ENCODE measurements at places on chromosomes 1 and 21.

GRCh38 chr1:78048446-78048845 lies 2.7 kb downstream of the GIPC2 start:
- DNase-seq, result no peak

DNA sequence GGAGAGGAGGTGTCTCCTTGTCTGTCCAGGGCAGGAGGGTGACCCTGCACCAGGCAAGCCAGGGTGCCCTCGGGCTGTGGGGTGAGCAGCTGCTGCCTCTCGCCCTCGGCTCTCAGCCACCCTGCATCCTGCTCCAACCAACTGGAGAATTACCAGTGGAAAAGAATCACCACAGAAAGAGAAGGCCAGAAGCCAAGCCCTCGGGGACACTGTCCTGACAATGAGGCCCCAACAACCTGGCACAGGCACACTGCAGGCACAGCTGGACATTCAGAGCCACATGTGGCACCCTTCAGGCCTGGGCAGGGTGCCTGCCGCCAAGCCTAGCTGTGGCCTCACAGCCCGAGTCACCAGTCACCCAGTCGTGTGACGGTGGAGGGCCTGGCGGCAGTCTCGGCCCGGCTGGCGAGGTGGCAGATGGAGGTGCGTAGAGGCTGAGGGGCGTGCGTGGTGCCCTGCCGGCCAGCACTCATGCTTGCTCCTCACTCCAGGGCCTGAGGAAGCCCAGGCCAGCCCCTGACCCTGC lies 12.0 kb downstream of the MEGF6 start:
- DNase-seq, result no peak

GRCh38 chr1:225847610-225848009 lies 34.6 kb downstream of the TMEM63A start:
- no peak for DNase-seq

DNA sequence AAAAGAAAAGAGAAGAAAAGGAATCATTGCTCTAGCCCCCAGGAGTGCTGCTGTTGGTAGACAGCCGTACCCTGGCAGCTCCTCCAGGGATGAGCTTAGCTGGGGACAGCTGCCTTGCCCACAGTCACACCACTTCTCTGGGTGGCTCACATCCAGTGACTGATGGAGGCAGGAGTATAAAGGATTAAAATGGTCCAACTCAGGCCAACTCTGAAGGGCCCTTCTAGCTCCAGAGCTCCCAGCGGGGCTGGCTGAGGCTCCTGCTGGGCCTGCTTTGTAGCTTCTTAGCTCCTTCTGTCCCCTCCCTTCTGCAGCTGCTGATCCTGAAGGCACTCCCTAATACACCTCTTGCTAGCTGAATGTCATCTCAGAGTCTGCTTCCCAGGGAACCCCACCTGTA lies 4.4 kb downstream of the CITED4 start:
- no peak for DNase-seq

DNA sequence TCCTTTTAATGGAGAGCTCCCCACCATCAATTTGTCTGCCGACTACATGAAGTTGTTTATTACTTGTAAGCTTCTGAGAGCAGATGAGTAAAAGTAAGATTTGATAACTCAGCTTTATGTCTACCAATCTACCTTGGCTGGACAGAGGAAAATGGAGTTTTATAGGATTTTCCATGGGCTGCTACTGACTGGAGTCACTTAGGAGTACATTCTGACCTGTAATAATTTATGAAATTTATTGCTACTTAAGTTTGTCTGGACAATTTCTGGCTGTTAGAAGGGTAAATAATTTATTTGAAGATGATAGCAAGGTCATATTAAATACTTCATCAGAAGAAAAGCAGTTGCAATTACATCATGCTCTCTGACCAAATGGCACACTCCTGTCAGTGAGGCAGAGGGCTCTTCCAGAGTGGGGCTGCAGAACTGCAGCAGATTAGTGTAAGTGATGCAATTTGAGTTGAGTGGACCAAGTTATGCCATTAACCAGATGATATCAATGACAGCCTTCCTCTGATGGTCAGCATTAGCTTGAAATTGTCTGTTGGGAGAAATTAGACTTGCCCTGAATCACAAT lies 736.7 kb upstream of the PTBP2 start:
- DNase-seq, result no peak
